Lung (tissue), 17 donors: ENCODE measurements at places on chromosomes 2 and 18.
A peak's percentile ranks its signal among the peaks of the same experiment; 100 is the strongest.

GRCh38 chr2:98476192-98476868 is 31.7 kb downstream of the INPP4A start:
- H3K36me3 ChIP-seq = no peaks in the 10 kb centered on the region
- H3K4me3 ChIP-seq = no peak overlapping the region
- peaks cover 18% of the 10 kb centered on the region for H3K4me1 ChIP-seq
- peak; percentile 54 for DNase-seq

- no peak overlapping the region for H3K27ac ChIP-seq
- no peaks in the 10 kb centered on the region for H3K4me1 ChIP-seq
- no peak overlapping the region for H3K4me3 ChIP-seq
- H3K36me3 ChIP-seq = peaks cover 23% of the 10 kb centered on the region
These were observed 39.7 kb downstream of the DYNC1I2 start for GRCh38 chr2:171726847-171727450.

DNA sequence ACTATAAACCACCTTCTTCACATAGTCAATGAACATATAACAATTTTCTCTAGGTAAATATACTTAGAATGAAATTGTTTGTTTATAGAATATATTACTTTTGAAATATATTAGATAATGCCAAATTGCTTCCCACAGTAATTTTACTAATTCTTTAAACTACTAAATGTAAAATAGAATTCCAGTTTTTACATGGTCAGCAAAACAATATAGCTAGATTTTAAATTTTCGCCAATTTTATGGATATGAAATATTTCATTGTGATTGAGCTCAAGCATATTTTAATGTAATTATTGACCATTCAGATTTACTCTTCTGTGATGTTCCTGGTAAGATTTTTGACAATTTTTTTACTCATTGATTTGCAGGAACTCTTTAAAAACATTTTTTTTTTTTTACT is 444.6 kb downstream of the PARD3B start:
- no peak for DNase-seq
- no peak overlapping the region for H3K27ac ChIP-seq
- no peaks in the 10 kb centered on the region for H3K27me3 ChIP-seq
- no peaks in the 10 kb centered on the region for H3K36me3 ChIP-seq
- H3K4me1 ChIP-seq = no peaks in the 10 kb centered on the region

- no peak overlapping the region for H3K27ac ChIP-seq
- DNase-seq = no peak
- no peaks in the 10 kb centered on the region for H3K27me3 ChIP-seq
- H3K4me1 ChIP-seq = no peaks in the 10 kb centered on the region
- no peak overlapping the region for H3K4me3 ChIP-seq
These were observed 30.1 kb downstream of the COA5 start for GRCh38 chr2:98578231-98578630.

DNA sequence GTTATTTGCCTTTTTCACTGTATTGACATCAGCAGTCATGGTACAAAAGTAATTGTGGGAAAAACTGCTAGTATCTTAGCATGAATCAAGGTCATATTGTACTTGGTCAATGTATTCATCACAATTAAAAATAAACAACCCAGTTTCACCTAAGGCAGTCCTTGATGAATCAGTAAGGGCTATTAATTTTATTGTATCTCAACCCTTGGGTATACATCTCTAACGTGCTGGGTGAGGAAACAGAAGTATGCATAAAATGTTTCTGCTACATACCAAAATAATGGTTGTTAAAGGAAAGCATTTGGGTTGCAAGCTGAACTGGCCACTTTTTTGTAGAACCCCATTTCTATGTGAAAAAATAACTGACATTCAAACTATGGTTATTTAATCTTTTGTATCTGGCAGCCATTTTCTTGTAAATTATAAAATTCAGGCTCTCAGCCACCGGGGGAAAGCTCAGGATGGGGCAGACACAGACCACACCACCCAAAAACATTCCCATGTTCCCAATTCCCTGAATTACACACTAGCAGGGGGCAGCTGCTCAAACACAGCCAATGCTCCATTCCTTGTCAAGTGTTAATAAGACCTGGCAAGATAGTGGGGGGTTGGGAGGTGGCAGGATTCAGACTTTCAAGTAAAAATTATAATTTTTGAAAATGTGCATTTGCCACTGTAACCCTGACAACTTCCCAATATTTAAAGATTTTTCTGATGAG is 49.3 kb downstream of the OLA1 start:
- no peak overlapping the region for H3K27ac ChIP-seq
- H3K36me3 ChIP-seq = no peaks in the 10 kb centered on the region

- peaks cover 5% of the 10 kb centered on the region for H3K4me1 ChIP-seq
- no peaks in the 10 kb centered on the region for H3K36me3 ChIP-seq
- no peak overlapping the region for H3K27ac ChIP-seq
- DNase-seq = no peak
- H3K4me3 ChIP-seq = no peak overlapping the region
- H3K27me3 ChIP-seq = no peaks in the 10 kb centered on the region
These were observed 25.8 kb upstream of the MAP3K20 start for GRCh38 chr2:173049831-173050230.

DNA sequence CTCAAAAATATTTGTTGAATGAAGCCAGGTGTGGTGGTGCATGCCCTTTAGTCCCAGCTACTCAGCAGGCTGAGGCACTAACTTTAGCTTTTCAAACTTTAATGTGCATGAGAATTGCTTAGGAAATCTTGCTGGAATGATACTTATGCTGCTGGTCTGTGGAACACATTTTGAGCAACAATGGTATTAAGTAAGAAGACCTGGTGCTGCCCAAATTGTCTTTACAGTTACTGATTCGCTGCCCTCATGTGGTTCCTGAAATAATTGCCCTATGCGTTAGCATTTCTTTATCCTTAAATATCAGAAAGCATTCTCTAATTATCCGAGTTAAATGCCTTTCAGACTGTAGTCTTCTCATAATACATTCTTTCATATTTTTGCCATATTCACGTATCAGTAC is 76.0 kb upstream of the SESTD1 start:
- H3K27ac ChIP-seq = no peak overlapping the region
- no peak for DNase-seq
- H3K27me3 ChIP-seq = no peaks in the 10 kb centered on the region

DNA sequence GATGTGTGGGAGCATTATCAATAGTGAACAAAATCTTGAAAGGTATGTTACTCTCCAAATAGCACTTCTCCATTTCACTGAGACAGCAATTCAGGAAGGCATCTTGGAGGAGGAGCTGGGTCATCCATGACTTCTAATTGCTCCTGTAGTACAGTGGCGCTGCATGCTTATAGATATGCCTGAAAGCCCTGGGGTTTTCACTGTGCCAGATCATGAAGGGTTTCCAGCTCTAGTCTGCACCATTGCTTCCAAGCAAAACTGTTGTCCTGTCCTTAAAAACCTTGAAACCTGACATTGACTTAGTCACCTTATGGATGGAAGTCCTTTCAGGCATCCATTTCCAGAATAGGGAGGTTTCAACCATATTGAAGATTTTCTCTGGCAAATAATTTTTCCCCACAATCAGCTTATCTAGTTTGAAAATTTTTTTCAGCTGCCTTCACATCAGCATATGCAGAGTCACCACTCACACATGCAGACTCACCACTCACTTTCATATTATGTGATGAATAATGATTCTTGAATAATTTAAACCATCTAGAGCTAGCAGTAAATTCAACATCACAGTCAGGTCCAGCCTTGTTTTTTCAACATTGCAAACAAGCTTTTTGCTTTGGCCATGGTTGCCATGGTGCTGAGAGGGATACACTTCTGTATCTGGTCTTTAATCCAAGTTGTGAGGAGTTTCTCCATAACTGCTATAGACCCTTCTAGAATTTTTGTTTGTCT is 297.1 kb downstream of the CLIP4 start:
- H3K4me3 ChIP-seq = no peak overlapping the region
- no peak for DNase-seq
- no peaks in the 10 kb centered on the region for H3K27me3 ChIP-seq
- no peaks in the 10 kb centered on the region for H3K36me3 ChIP-seq
- H3K27ac ChIP-seq = no peak overlapping the region

GRCh38 chr2:20525041-20526035 is 78.5 kb downstream of the RHOB start:
- H3K36me3 ChIP-seq = no peaks in the 10 kb centered on the region
- H3K27me3 ChIP-seq = no peaks in the 10 kb centered on the region
- H3K4me3 ChIP-seq = no peak overlapping the region
- H3K4me1 ChIP-seq = peaks cover 13% of the 10 kb centered on the region
- H3K27ac ChIP-seq = peak overlapping the region; percentile 6

DNA sequence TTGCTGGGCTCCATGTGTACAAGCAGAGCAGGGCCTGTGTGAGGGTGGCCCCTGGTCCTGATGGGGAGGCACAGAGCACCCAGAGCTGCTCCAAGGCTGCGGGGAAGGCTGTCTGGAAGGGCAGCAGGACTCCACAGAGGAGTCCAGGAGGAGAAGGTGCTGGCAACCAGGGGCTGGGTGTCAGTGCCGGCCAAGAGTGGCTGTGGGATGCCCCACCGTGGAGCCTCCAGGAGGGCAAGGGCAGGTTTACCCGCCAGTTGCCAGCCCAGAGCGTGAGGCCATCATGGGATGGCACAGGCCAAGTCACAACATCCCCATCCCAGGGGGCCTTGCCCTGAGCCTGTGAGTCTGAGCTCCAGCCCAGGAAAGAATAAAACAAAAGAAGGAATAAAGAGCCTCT is 241.8 kb downstream of the NAPG start:
- H3K4me3 ChIP-seq = no peak overlapping the region
- H3K36me3 ChIP-seq = no peaks in the 10 kb centered on the region
- no peaks in the 10 kb centered on the region for H3K27me3 ChIP-seq
- no peak for DNase-seq

DNA sequence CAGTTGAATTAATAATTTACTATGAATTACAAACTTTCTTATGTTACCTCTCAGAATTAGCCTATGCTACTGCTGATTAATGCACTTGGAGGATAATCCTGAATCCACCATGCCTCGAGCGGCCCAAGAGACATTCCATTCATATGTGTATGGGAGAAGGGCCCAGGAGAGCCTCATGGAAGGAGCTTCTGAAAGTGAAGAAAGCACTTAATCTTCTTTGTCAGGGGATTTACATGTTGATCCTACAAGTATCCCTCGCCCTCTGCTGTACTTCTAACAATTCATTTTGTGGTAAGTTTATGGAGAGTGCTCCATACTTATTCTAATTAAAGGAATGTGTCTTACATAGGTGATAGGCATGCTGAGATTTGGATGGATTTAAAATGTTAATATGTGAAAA is 1189.1 kb upstream of the NXPH2 start:
- H3K27me3 ChIP-seq = no peaks in the 10 kb centered on the region
- no peaks in the 10 kb centered on the region for H3K36me3 ChIP-seq
- DNase-seq = no peak
- no peak overlapping the region for H3K27ac ChIP-seq

DNA sequence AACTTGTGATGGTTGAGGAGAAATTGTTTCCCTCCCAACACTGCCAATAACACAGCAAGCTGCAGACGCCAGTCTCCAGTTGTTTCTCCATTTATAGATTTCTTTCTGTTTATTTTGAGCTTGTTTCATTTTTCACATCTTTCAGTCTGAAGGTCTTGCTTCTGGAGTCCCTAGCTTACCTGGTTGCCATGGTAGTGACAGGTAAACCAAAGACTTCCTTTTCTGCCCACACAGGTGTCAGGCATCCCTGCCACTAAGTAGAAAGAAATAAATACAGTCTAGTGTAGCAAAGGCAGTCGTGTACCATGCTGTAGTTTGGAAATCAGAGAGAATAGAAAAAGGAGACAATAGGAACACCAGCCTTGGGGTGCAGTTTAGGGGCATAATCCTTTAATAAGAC is 82.8 kb downstream of the MARCHF4 start:
- no peak for DNase-seq
- H3K27ac ChIP-seq = no peak overlapping the region
- H3K4me1 ChIP-seq = peaks cover 5% of the 10 kb centered on the region
- H3K27me3 ChIP-seq = no peaks in the 10 kb centered on the region
- H3K4me3 ChIP-seq = no peak overlapping the region

DNA sequence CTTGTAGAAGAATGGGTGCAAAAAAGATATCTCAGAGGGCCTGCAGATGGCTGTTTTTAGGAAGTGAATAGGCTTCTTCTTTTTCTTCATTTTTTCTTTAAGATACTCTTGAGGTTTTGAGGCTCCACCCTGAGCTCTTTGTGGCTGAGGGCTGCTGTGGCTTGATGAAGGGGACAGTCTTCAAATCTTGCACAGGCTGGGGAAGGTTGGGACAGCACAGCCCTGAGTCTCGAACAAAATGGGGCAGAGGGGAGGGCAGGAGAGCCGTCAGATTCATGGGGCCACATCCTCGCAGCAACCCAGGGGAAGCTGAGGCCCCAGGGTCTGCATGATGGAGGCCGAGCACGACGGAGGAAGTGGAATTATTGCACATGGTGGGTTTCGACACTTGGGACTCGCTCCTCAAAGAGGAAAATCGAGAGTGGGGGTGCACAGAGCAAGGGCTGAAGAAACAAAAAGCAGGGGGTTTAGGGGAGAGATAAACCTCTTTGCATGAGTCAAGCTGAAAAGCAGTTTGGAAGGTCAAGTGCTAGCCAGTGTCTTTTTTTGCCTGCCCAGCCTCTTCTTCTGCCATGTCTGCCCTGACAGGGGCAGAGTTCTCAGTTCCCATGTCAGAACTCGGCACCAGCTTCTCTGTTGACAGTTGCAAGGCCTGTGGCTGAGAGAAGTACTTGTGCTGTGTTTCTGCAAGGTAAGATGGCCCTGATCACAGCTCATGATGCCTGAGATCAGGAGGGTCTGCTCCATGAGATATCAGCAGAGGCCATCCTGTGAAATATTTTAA is 19.5 kb downstream of the INPP4A start:
- peaks cover 1% of the 10 kb centered on the region for H3K36me3 ChIP-seq
- peaks cover 39% of the 10 kb centered on the region for H3K4me1 ChIP-seq
- no peaks in the 10 kb centered on the region for H3K27me3 ChIP-seq
- no peak for DNase-seq

GRCh38 chr2:238771218-238771617 is 76.7 kb upstream of the TWIST2 start:
- H3K4me1 ChIP-seq = no peaks in the 10 kb centered on the region
- DNase-seq = peak; percentile 52
- peaks cover 34% of the 10 kb centered on the region for H3K27me3 ChIP-seq
- no peak overlapping the region for H3K4me3 ChIP-seq
- H3K27ac ChIP-seq = no peak overlapping the region

- H3K4me3 ChIP-seq = no peak overlapping the region
- H3K36me3 ChIP-seq = no peaks in the 10 kb centered on the region
- no peak for DNase-seq
- H3K27me3 ChIP-seq = no peaks in the 10 kb centered on the region
- H3K27ac ChIP-seq = no peak overlapping the region
These were observed 14.6 kb downstream of the ITGA4 start for GRCh38 chr2:181471783-181472182.

- no peak overlapping the region for H3K4me3 ChIP-seq
- no peak overlapping the region for H3K27ac ChIP-seq
- H3K4me1 ChIP-seq = no peaks in the 10 kb centered on the region
- H3K36me3 ChIP-seq = no peaks in the 10 kb centered on the region
- no peaks in the 10 kb centered on the region for H3K27me3 ChIP-seq
These were observed 70.9 kb downstream of the ZNF385B start for GRCh38 chr2:179790235-179791217.

GRCh38 chr2:128474962-128475361 is 156.3 kb upstream of the HS6ST1 start:
- H3K27me3 ChIP-seq = no peaks in the 10 kb centered on the region
- no peaks in the 10 kb centered on the region for H3K36me3 ChIP-seq
- H3K4me3 ChIP-seq = no peak overlapping the region
- H3K27ac ChIP-seq = no peak overlapping the region
- peak; percentile 7 for DNase-seq

GRCh38 chr2:166891727-166892126 is 3.4 kb downstream of the XIRP2 start:
- H3K4me1 ChIP-seq = no peaks in the 10 kb centered on the region
- H3K36me3 ChIP-seq = no peaks in the 10 kb centered on the region
- H3K4me3 ChIP-seq = no peak overlapping the region
